Eye (tissue), 1 donor: ENCODE measurements at places on chromosomes 1 and 21.

GRCh38 chr1:185861630-185862029 is 127.4 kb downstream of the HMCN1 start:
- DNase-seq: no peak

- no peak for DNase-seq
Observed at GRCh38 chr1:232456714-232457113, 173.2 kb downstream of the SIPA1L2 start.

GRCh38 chr1:100400404-100400803 is 48.1 kb downstream of the CDC14A start:
- peak; percentile 22 for DNase-seq

DNA sequence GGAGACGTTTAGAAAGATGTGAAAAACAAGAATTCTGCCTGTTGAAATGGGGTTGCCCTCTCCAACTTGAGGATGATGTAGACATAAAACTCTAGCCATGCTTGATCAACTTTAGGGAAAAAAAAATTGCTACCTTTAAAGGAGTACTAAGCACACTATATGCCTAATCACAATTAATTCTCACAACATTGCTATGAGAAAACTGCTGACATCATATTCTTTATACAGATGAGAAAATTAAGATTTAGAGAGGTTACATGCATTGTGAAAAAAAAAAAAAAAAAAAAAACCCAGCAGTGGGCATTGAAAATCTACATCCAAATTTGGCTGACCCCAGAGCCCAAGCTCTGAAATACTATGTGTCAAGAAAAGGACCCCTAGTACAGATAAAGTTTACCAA is 617.2 kb upstream of the ADGRL2 start:
- DNase-seq: no peak

- no peak for DNase-seq
Observed at GRCh38 chr1:62288224-62288623, 31.0 kb downstream of the KANK4 start.

DNA sequence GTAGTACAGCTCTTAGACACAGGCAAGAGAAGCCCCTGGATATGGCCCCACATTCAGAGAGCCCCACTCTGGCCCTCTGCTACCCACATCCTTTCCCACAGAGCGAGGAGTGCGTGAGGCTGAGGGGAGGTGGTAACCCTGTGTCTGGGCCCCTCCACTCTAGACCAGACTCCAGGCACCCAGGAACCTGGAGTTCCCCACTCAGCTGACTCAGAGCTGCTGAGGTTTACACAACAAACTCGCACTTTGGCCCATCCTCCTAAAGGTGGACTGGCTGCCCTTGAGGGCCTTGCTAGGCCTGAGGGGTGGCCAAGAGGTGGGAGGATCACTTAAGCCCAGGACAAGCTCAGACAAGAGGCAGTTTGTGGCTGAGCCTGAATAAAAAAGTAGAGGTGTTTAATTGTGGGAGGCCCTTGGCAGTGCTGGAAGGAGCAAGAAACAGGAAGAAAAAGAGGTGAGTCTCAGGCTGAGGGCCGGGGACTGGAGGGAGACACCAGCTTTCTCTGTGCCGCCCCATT is 10.7 kb downstream of the MR1 start:
- DNase-seq: no peak

DNA sequence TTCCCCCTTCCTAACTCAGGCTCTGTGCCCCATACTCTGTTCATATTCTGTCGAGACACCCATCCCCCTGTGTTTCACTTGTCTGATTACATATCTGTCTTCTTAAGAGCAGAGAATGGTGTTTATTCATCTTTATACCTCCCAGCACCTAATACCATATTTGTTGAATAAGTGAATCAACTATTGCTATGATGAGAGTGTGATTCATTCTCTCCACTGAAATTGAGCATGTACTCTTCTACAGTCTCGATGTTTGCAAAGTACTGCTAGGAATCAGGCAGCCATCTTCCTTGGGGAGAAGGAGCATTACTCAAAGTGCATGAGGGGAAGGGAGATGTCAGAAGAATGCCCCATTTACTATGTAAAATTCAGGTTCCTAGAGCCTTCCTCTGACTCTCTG is 27.0 kb downstream of the TBX15 start:
- DNase-seq: no peak
